ENCODE measurements at places on chromosomes 7 and 10. TPM values are rescaled to one million over a fixed set of nuclear protein-coding genes. Genes with fewer than 3 reads are reported as not detected.

GRCh38 chr7:28607855-28608193 lies 195.5 kb downstream of the CREB5 start:
- DNase-seq: no peak

GRCh38 chr7:104848138-104848990 lies 165.6 kb upstream of the KMT2E start:
- DNase-seq: no peak

DNA sequence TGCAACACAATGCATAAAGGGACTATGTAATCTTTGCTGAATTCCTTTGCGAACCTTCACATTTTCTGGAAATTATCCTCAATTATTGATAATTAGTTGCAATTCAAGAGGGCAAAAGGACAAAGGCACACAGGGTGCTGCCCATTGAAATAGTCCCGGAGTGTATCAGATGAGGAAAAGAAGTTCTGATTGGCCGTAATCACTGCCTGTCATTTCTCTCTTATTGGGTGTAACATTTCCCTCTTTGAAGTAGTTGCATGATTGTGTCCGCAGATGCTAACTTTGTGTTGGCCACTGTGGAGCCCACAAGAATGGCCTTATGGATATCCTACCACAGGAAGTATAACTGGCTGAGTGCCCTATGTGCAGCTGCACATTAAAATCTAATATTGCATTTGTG lies 35.1 kb upstream of the TAS2R16 start:
- no peak for DNase-seq

- no peak for DNase-seq
These were observed 4.4 kb downstream of the BAG3 start for GRCh38 chr10:119655566-119656001.

DNA sequence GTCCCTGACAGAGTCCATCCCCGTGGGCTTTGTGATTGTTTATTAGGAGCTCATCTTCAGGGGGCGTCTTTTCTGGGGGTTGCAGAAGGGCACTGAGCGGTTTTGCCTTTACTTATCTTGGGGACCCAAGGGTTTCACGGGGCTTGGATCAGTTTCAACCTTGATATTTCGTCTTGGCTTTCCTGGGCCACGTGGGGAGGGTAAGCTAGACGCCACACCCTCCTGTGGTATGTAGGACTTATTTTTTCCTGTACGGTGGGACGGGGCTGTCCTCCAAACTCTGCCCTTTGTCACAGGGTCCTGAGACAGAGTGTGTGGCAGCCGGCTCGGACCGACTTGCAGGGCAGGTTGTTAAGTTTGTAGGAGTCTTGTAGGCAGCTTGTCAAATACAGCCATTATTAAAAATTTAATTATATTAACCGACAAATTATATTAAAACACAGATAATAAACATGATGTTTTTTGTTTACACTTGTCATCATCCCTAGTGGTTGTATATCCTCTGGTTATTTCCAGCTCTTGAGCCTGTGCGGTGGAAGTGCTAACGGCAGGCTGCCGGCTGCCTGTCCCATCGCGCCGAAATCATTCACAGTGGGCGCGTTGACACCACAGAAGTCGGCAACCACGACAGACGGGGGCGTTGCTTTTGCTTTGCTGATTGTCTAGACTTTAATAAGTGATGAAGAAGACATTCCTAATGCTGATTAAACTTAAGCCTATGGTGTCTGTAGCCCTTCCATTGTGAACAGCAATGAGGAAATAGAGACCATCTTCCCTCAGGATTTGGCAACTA lies 193.2 kb downstream of the DNAJB6 start:
- no peak for DNase-seq

DNA sequence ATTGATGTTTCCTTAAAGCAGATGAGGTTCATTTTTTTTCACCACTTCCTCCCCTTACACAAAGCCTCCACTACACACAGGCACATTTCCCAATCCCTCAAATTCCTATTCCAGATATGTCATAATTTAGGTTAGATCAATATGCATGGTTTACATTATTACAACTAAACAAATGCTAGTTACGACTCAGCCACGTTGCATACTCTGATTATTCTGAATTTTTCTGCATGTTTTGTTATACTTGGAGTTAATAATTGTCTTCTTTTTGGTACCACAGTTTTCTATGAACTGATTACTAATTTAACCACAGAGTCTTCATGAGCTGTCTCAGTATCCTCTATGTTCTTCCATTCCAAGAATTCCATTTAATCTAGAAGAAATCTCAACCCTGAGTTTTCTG lies 4.4 kb upstream of the BICC1 start:
- no peak for DNase-seq

GRCh38 chr10:132489053-132489703 lies 48.4 kb upstream of the INPP5A start:
- DNase-seq: no peak

- no peak for DNase-seq
These were observed 1059.8 kb downstream of the LRMDA start for GRCh38 chr10:76491216-76491615.

GRCh38 chr7:151339651-151340382 lies 1.8 kb upstream of the NUB1 start:
- no peak for DNase-seq

DNA sequence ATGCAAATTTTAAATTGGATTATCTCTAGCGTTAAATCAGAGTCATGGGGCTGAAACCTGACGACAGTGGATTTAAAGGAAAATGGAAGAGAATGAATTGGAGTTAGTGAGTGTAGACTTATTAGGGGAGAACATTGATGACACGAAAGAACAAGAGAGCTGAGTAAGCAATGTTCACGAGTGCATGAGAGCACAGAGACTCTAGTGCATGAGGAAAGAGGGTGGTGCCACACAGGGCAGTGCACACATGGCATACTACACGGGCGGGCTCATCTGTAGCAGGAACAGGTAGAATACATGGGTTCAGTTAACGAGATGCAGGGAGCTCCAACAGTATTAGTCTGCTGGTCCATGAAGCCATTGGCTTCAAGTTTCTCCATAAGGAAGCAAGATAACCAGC lies 53.9 kb downstream of the USP6NL start:
- DNase-seq: no peak

GRCh38 chr7:7535691-7536090 lies at the start of gene COL28A1:
Gene COL28A1 (minus strand): TSS chr7:7535873. CDS start chr7:7532875, 2,998 bp downstream.
- DNase-seq: no peak

- no peak for DNase-seq
These were observed 225.0 kb downstream of the SDHAF3 start for GRCh38 chr7:97342512-97342911.

DNA sequence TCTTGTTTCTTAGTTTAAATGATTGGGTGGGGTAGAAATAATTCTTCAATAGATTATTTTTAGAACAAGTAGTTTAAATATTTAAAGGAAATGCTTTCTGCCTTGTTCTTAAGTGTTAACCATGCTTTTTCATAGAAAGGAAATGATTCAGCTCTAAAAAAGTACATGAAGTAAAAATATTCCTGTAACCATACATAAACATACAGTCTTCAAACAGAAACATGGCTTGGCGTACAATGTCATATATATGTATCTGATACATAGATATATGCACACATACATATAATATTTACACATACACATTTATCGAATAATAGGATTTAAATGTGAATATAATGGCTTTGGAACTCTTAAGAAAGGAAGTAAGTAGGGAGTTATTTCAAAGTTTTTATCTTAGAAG lies 84.4 kb downstream of the RUNDC3B start:
- no peak for DNase-seq

DNA sequence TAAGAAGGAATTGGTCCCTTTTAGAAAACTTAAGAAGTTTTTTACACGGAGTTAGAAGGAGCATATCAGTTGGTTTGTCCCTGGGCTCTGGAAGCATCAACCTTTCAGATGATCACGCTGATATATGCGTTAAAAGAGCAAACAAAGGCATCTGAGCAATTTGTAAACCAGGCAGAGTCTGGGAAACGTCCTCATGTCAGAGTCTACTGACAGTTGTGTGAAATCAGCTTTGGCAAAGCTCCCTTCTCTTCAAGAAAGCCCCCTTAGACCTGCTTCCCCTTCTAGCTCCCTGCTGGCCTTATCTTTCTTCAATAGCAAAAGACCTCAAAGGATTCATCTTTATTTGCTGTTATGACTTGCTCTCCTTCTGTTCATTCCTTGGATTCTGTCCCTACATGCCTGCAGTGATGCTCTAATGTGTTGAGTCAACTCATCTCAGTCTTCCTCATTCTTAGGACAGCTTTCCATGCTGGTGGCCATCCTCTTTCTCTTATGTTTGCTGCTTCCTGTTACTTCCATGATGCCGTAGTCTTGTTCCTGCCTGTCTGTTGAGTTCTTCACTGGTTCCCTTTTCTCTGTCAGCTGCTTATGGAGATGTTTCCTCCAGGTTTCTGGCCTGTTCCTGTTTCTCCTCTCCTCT lies 106.5 kb upstream of the BMPER start:
- no peak for DNase-seq

DNA sequence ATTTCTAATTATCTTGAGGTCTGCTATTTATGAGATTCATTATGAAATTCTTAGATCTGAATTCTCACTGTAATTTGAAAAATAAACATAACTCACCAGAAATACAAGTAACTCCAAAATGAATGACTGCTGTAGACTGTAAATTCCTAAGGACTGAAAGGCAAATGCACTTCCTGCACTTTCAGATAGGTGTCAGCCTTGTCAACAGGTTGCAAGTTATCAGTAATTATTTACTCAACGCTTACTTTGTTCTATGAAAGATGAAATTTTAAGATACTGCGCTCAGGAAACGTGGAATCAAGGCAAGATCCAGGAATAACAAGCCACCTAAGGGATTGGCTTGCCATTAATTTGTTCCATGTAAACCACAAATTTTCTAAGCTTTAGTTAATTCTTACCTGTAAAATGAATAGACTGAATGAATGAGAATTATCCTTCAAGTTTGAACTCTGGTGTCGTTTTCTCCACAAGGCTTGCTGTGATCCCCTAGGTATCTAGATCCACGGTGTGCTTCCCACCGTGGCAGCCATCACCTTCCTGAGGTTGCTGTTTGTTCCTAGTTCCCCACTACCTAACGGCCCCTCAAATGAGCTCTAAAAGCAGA lies 12.6 kb downstream of the DHX32 start:
- no peak for DNase-seq

DNA sequence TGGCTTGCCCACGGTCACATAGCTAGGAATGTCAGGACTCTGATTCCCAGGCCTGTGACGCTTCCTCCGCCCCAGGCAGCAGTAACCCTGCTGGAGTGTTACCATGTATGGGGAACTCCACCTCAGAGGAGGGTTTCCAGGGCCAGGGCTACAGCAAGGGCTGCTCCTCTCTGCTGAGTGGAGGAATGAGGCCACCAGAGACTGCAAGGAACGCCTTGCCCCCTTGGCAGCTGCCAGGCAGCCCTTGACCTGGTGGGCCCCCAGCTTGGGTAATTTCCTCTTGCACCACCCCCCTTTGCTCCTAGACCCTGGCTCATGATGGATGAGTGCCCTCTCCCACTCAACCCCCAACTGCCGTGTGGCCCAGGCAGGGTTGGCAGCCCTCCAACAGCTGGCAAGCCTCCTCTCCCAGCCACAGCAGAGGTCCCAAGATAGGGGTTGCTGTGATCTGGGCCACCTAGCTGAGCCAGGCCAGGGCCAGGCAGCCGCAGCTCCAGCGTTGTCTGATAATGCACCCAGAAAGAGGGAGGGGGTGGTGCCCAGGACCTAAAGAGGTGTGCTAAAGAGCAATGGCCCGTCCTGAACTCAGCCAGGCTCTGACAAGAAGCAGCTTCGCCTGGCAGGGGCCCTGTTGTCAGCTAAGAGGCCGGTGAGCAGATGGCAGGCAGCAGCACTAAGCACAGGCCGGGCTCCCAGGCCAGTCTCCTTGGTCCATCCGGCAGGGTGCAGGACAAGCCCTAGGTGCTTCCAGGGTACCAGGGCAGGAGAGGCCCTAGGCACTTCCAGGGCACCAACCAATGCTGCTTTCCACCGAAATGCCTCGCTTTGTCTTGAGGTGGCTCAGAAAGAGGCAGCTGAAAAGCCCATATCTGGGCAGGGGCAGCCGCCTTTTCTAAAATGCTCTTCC lies 35.4 kb downstream of the DRGX start:
- no peak for DNase-seq

- no peak for DNase-seq
These were observed 57.3 kb downstream of the GBF1 start for GRCh38 chr10:102302611-102303010.

DNA sequence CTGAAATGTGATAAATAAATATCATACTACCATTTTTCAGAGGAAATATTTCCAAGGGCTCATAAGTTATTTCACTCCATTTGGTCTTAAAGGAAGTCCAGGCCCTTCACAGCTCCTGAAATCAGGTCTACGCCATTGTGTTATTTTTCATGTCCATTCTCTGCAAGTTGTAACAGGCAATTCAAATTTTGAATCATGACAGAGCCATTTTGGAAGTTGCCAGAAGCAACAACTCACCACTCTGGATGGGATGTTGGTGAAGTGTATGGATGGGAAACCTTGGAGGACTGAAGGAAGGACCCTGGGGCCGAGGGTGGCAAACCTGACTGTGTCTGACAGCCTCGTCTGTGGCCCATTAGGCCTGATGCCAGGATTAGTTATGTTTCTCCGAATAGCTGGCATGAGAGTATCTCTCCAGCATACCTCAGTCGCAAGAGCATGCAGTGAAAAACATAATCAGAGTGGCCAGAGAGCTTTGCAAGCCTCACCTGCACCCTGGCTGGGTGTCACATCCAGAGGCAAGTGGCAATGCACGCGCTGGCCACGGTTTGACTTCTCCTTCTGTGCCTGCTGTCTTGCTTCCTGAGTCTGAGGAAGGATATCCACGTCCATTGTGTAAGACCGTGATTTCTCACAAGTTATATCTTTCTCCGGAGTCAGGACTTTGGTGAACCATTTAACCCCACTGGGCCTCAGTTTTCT lies 87.1 kb downstream of the NRP1 start:
- no peak for DNase-seq

DNA sequence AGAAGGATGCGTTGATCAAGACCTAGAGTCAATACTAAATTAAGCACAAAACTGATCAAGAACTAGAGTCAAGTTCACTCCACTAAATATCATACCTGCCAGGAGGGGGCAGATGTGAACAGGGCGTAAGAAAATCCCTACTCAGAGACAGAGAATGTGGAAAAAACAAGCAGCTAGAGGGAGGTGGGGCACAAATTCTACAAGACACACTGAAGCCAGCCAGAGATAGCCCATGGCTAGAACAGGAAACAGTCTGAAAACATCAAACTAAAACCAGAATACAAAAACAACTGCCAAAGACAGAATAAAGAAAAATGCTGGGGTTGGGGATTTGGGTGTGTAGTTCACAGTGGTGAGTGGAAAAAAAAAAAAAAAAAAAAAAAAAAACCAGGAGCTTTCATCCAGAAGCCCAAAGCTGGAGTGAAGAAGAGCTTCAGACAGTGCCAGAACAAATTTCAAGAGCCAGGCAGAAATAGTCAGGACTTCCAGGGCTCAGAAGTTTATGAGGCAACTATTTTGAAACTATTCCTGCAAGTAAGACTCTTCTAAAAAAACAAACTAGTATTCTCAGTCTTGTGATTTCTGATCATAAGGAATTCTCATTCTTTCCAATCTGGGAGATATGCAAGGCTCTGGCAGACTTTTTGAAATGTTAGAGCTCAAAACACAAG lies 118.3 kb downstream of the CCDC71L start:
- peak; percentile 70 for DNase-seq

Gene PON1
- 465 TPM for total RNA-seq

Gene SLC16A9
- total RNA-seq: 0.73 TPM

All from left lobe of liver (tissue), 2 donors.